ENCODE measurements at places on chromosomes 5 and 9.
A peak's percentile ranks its signal among the peaks of the same experiment; 100 is the strongest.

- DNase-seq = no peak
Measured at GRCh38 chr5:219460-219863, 1.3 kb downstream of the SDHA start.

DNA sequence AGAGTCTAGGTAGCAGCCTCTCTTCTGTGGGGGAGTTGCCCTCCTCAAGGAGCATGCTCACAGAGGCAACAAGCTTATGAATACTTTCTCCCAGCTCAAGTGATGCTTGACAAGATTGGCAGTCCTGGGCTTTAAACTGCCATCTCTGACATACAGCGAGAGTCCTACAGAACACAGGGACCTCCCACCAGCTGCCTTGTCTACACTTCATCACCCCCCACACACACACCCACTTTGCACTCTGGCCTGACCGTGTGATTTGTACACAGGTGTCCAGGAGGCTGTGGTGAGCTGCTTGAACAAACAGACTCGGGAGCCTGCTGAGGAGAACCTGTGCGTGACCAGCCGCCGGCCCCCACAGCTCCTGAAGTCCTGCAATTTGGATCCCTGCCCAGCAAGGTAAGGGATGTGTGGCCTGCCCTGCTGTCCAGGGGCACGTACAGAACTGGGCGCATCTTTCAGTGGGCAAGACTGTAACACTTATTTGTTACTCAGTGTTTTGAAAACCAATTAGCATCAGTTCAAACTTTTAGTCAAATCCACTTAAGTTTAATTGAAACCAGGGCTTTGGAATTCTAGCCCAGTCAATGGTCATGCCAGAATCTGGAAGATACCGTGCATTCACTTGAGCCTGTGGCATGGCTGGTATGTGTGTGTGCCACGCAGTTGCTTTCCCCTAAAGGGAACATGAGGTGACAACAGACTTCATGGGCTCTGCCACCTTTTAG lies 247.5 kb downstream of the ADAMTSL1 start:
- DNase-seq = peak; percentile 36

DNA sequence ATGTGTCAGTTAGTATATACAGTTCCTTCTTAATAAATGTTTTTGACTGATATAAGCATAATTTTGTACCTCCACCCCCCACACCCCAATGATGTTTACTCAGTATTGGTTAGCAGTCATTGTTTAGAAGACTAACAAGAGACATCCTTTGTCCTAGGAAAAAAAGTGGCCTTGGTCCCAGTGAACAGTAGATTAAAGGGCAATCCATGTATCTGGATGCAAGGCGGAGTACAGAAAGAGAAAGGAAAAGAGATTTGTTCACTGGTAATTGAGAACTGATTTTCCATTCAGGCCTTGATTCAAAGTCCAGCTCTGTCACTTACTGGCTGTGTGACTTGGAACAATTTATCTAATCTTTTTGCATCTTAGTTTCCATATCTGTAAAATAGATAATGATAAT lies 4.6 kb downstream of the RALGPS1 start:
- no peak for DNase-seq

DNA sequence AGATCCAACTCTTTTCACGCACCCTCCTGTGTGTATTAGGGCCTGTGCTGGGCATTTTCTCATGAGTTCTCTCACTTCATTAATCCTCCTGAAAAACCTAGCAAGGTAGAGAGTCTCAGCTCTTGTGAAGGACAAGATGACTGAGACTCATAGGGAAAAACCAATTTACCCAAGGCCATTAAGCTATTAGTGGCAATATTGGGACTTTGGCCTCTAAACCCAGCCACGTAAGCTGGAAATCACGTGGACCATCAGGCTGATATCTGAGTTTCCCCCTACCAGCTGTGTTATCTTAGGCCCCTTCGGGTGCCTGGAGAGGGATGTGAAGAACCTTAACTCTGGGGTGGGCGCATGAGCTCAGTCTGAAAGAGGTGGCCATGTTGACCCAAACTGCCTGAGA lies 80.7 kb downstream of the ANKH start:
- DNase-seq = no peak

- DNase-seq = no peak
Measured at GRCh38 chr5:120297616-120298015, 166.5 kb upstream of the PRR16 start.

DNA sequence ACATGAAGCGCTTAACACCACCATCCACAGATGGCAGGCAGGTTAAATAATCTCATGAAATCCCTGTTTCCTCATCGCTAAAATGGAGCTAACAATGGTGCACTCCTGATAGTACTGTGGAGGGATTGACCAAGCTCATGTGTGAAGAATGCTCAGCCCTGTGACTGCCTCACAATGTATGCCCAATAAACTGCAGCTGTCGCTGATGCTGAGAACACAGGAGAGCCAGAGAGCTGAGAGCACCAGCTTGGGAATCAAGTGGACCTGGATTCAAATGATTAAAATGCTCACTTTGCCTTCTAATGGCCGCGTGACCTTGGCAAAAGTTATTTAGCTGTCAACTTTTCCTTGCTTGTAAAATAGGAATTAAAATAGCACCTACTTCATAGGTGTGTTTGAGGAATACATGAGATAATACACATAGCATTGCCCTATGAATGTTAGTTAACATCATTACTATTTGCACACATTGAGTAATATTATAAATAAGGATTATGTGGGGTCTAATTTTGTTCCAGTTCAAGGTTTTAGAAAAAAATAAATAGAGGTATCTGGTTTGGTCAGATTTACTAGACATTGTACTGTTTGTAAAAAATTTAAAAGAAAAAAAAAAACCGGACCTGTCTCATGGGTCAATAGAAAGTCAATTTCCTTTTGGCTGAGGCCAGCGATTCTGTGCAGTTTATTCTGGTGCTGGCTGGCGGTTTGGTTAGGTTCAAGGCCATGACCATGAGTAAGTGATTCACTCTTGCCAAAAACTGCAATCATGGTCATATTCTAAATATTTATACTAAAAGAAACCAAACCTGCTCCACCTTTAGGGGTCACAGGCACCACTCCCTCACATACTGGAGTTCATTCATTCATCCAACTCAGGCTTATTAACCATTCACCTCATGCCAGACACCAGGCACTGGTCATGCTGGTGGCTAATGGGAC lies 101.3 kb downstream of the SH3TC2 start:
- no peak for DNase-seq

- no peak for DNase-seq
Measured at GRCh38 chr9:131358556-131358955, 35.3 kb upstream of the PRRC2B start.

DNA sequence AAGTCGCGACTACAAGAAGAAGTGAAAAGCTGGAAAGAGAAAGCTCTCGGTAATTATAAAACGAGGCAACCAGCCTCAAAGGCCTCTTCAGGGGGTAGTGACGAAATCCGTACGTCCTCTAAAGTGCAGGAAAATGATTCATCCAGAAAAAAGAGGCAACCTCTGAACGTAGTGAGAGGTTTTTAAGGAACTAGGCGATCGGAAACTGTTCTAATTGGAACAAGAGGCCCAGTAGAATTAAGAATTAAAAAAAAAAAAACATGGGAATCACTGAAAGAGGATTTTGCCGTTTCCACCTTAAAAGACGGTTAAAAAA lies 1.0 kb downstream of the CSNK1A1 start:
- no peak for DNase-seq

DNA sequence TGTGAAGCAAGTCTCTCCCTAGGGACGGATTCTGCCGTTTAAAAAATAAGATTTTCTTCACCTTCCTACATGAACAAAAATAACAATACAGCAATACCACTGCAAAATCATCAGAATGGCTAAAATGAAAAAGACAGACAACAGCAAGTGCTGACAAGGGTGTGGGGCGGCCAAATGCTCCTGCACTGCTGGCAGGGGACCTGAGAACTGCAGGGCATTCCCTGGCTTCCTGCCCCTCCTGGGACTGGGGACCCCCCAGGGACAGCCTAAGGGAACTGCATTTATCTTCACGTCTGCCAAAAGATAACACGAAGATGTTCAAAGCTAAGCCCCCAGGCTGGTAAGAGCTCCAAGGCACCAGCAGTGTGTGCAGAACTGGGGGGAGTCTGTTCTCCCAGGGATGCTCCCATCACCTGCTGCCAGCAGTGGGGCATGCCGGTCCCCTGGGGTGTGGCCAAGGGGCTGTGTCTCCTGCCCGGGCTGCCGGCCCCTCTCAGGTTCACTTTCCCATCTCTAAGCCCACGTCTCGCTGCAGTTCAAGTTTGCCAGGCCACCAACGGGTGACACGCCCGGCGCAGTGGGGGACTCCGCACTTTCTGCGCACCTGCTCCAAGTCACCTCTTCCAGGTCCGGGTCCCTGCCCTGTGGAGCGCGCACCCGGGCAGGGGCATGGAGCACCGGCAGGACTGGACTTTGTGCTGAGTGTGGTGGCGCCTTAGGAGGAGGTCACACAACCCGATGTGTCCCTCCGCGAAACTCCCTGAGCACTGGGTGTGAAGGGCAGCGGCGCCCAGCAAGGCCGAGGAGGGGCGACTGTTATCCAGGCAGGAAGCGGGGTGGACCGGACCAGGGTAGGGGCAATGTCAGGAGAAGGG lies 4.5 kb upstream of the EGFL7 start:
- DNase-seq = no peak

DNA sequence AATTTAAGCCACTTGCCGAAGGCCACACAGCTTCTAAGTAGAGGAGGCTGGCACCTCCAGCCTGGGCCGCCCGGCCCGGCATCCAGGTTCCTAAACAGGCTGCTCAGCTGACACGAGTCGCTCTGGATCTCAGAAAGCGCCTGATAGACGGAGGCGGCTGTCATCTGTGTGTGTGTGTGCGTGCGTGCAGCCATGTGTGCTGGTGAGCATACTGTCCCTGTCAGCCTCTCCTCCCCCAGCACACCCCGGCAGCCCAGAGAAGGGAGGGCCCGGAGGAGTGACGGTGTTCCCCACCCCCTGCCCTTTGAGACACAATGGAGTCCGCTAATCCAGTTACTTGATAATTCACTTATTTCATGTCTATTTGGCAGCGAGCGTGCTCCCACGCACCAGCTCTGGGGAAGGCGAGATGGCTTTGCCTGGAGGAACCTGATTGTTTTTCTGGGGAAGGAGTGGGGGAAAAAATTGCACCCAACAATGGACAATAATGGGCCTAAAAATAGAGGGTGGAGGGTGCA lies 20.0 kb downstream of the NTNG2 start:
- DNase-seq = no peak

GRCh38 chr5:54774281-54775170 lies 210.9 kb downstream of the ESM1 start:
- no peak for DNase-seq

GRCh38 chr5:11904265-11904906 lies at the start of gene CTNND2:
Gene CTNND2, minus strand, starts transcription at chr5:11904446. Its CDS starts 593 bp downstream, at chr5:11903853.
- DNase-seq = peak; percentile 28

DNA sequence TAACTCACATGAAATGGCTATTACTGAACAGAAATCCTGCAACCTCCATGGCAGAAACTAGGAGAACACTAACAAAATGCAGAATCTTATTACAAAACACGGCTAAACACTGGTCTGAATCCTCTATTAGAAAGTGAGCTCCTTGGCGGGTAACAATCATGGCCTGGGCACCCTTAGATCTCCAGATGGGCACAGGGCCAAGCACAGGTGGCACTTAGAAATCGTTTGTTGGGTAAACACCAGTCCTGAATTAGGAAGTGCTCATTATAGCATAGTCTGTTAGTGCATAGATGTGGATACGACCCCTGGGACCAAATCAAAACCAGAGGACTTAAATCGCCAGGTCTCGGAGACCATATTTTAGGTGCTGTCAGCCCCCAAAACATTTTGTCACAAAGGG lies 14.4 kb downstream of the VDAC1 start:
- DNase-seq = no peak

DNA sequence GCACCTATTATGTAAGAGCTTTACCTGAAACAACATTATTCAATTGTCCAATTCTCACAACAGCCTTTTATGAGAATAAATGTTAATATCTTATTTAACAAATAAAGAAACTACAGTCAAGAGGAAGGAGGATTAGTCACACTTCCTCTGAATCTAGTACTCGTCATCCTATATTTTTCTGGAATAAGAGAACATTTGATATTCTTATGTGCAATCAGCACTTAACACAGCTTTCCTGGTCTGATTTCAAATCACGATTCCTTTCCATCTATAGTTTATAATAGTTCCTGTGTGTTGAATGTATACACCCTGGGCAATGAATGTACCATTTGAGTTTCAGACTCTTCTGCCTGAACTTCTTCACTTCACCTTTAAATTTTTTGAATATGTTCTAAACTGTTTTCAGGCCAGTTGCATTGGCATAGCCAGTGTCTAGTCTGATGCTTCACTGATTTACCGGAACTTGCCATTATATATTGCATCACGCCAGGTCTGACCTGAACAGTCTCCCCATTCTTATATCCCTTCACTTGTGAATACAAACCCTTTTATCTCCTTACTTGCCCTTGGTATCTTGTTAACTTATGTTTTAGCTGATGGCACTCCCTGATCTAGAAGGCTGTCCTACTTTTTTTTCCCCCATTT lies 698.3 kb downstream of the MAT2B start:
- DNase-seq = no peak

DNA sequence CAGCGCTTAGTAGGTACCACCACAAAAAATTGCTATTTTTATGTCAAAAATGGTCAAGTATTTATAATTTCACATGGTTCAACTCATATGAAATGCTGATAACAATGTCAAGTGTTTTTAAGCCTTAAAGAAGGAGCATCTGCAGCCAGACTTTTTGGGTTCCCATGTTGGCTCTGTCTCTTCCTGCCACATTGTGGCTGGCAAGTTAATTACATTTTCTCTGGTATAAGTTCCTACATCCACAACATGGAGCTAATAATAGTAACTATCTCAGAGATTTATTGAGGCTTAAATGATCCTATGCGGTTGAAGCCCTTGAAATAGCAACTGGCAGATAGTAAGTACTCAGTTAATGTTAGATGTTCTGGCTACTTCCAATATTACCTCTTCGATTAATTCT lies 5.4 kb downstream of the ATP10B start:
- DNase-seq = no peak

DNA sequence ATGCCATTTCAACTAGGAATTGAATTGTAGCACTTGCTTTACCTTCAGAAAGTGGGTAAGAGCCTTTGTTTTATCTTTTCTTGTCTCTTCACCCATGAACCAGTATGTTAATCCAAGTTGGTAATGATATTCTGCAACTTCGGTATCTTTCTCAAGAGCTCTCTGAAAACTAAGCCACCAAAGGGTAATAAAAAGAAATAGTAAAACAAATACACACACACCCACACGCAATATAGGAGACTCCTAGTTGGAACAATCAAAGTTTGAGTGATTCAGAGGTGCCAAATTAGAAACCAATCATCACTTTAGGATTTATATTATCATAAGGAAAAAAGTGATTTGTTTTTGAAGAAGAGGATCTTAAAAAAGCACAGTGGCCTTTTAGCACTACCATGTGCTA lies 30.4 kb downstream of the SKIC3 start:
- DNase-seq = no peak

All from NCI-H748 treated with DMSO at 0.1 percent for 48 hours (cell line).